Motor neuron (in vitro differentiated cells): ENCODE measurements at places on chromosomes 2 and 18. TPM values are rescaled to one million over a fixed set of nuclear protein-coding genes. Genes with fewer than 3 reads are reported as not detected.

ZNF396 gene
- 2.6 and 3.0 TPM in 2 replicates for total RNA-seq

- ATAC-seq: no peak
Measured at GRCh38 chr18:46253498-46253897, 149.3 kb downstream of the HAUS1 start.

DNA sequence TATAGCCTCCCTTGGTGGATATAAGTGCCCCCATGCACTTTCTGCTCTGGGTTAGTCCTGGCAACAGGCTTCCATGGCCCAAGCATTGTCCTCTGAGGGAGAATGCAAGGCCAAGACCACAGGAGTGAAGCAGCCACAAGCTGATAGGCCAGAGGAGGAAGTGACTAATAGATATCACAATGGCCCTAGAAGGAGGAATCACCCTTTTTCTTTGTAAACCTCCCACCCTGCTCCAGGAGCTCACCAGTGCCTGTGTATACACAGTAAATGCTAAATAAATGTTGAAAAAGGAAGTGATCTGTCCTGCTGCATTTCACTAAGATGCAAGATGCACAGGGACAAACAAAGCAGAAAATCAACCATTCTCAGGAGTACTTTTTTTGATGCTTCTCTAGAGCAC, 49.7 kb upstream of the ABCA12 start:
- ATAC-seq: no peak

DNA sequence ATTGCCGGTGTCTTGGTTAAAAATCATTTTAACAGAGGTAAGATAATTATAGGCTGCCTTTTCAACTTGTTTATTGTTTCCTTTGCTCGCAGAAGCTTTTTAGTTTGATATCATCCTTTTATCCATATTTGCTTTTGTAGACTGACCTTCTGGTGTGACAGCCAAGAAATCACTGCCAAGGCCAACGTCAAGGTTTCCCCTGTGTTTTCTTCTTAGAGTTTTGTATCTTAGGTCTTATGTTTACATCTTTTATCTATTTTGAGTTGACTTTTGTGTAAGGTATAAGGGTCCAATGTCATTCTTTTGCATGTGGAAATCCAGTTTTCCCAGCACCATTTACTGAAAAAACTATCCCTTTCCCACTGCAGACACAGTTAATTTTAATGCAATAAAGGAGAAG, 129.0 kb upstream of the ZFP36L2 start:
- ATAC-seq: no peak

DNA sequence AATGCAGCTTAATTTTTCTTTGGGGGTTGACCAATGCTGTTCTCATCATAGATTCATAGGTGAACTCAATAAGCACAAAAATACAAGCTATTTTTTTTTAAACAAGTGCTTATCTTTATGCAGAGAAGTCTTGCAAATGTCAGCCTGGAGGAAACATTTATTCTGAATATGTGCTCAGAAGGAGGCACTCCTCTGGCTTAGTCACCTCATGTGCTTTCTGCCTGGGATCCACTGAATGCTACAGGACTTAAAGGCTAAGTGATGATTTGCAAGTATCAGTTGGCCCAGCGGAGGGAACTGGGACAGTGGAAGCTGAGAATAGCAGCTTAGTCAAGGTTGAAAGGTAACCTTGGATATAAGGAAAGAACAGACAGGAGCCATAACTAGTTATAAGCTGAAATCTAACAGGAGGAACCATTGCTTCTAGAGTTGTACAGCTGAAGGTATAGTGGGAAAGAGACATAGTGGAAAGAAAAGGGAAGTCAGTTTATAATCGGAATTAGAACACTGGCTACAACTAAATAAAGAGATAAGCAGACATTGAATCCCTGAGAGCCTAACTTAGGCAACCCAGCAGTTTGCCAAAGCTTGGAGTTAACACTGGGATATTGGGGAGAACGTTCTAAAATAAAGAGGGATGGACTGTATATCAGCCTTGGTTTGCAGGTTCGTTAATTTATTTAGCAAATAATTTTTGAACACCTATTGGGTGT, 488.7 kb downstream of the SUCLG1 start:
- peak; percentile 77 for ATAC-seq

- ATAC-seq: no peak
Measured at GRCh38 chr2:239526038-239526437, 125.2 kb upstream of the HDAC4 start.

QPCT gene
- total RNA-seq: 0.42 and 0.50 TPM in 2 replicates

RAX gene
- not detected in 2 replicates for total RNA-seq

DNA sequence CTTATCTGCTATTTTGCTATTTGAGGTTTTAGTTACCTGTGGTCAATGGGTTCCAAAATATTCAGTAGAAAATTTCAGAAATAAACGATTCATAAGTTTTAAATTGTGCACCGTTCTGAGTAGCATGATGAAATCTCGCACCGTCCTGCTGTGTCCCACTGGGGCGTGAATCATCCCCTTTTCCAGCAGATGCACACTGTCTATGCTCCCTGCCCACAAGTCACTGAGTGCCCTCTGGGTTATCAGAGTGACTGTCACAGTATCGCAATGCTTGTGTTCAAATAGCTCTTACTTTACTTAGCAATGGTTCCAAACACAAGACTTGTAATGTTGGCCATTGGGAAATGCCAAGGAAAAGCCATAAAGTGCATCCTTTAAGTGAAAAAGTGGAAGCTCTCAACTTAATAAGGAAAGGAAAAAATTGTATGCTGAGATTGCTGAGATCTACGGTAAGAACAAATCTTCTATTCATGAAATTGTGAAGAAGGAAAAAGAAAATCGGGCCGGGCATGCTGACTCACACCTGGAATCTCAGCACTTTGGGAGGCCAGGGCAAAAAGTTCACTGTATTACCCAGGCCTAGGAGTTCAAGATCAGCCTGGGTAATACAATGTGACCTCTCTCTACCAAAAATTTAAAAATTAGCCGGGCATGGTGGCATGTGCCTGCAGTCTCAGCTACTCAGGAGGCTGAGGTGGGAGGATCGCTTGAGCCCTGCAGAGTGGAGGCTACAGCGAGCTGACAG, 13.3 kb downstream of the COL4A3 start:
- no peak for ATAC-seq

IL36G gene
- total RNA-seq: not detected in 2 replicates

ERFE gene
- total RNA-seq: 0.85 and 1.6 TPM in 2 replicates

GRCh38 chr2:136212426-136213378, 94.8 kb upstream of the CXCR4 start:
- no peak for ATAC-seq

GRCh38 chr2:221229099-221229498, 343.0 kb downstream of the EPHA4 start:
- no peak for ATAC-seq

SMAD2 gene
- total RNA-seq: 54.0 and 56.1 TPM in 2 replicates

GRCh38 chr2:36416370-36417165, 61.0 kb downstream of the CRIM1 start:
- ATAC-seq: no peak

UGT1A6 gene
- total RNA-seq: 6.9 and 7.8 TPM in 2 replicates

GRCh38 chr18:73384246-73384645, 516.5 kb upstream of the NETO1 start:
- no peak for ATAC-seq

- ATAC-seq: no peak
Measured at GRCh38 chr2:5287558-5288334, 404.4 kb upstream of the SOX11 start.

PLCD4 gene
- 12.1 and 13.7 TPM in 2 replicates for total RNA-seq

BIN1 gene
- 99.0 and 107 TPM in 2 replicates for total RNA-seq

GRCh38 chr2:229210641-229211040, 60.4 kb downstream of the PID1 start:
- no peak for ATAC-seq

AP1S3 gene
- total RNA-seq: 1.2 and 1.9 TPM in 2 replicates

DNA sequence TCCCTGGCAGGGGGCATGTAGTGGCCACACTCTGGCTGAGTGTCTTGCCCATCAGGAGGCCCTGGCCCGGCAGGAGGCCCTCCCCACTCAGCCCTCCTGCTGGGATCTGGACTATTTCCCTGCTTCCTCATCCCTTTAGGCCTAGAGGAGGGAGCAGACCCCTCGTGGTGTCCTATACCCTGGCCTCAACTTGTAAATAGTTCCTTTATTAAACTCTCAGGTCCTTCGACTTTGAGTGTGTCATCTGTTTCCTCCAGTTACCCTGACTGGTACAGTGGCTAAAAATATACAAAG, 166.7 kb upstream of the GLI2 start:
- no peak for ATAC-seq

MGAT4A gene
- 13.8 and 13.9 TPM in 2 replicates for total RNA-seq
